Activated CD4-positive, CD25-positive, alpha-beta regulatory T cell (primary cell): ENCODE measurements at places on chromosomes 4 and X.

DNA sequence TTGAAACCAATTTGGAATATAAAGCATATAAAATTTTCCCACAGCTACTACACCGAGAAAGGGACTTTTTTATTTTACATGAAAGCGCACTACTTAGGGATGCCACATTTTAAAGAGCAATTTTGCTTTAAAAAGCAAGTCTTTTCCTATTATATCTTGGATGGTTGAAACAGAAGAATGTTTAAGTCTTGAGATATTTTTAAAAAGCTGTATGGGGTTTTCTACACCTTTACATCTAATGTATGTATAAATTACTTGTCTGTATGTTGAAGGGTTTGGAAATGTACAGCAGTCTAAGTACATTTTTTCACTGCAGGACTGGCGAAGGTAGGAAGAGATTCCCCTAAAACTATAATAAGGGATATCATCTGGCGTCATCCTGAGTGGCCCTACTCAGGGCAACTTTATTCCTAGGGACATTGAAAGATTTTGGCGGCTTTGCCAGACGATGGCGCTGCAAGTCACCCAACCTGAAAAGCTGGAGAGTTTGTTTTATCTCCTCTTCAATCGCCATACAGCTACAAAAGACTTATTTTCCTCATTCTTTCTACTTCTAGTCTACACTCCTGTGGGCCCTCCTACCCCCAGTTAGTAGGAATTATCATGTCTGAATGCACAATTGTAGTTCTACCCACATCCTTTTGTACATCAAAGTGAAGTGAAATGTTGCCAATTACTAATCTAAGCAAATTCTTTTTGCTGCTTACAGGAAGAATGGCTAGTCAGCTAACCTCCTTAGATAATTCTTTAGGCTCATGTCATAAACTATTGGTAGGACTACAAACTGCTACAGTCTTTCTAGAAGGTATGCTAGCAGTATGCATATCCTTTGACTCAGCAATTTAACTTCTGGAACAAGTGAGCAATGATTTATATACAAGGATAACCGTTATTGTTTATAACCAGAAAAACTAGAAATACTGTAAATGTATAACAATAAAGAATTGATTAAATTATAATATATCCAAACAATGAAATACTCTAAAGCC, 782 bp upstream of the NEK1 start:
- DNase-seq = peak; percentile 43

DNA sequence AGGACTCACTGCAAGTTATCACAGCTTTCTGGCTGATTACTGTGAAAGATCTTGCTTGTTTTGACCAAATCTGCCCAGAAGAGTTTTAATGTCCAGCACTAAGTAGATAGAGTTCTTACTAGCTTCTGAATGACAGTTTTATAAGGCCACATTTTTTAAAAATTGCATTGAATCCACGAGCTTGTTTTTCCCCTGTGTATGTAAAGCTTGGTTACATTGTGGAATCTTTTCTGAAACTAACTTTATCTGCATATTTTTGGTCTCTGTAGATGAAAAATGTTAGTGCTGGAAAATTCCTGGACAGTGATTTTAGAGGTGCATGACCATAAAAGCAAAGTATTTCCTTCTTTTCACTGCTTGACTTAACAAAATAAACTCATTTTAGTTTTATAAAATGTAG, 650.3 kb upstream of the FAM241A start:
- no peak for DNase-seq

- no peak for DNase-seq
Observed at GRCh38 chr4:37802068-37802666, 24.3 kb upstream of the PGM2 start.

- DNase-seq = no peak
Observed at GRCh38 chr4:7333801-7334421, 100.8 kb downstream of the PSAPL1 start.

DNA sequence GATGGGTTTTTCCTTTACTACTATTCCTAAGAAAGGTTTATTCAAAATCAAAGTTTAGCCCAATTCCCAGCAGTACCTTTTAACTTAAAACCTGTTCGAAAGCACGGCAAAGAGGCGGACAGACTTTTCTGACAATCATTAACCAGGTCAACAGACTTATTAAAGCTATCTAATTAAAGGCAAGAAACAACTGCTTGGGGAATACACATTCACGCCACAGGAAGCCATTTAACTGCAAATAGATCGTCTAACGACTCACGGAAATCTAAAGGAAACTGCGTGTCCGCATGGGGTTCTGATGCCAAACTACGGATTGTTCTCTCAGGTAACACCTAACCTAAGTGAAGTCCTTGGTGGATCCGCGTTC, 663 bp upstream of the USP53 start:
- DNase-seq = no peak
